ENCODE measurements at places on chromosomes 4 and X. TPM values are rescaled to one million over a fixed set of nuclear protein-coding genes. Genes with fewer than 3 reads are reported as not detected.

Gene RRH
- 0.36 TPM for total RNA-seq

Gene RIBC1
- total RNA-seq, result 1.3 TPM

Gene ELK1
- 59.8 TPM for total RNA-seq

Gene ENPEP
- not detected for total RNA-seq

Gene CLGN
- total RNA-seq, result 0.10 TPM

Gene PABPC1L2B
- not detected for total RNA-seq

Gene RHOXF2
- not detected for total RNA-seq

Gene IGBP1
- total RNA-seq, result 85.8 TPM

Gene SOD3
- total RNA-seq, result not detected

Gene ADH6
- total RNA-seq, result not detected

Gene STATH
- not detected for total RNA-seq

Gene GPR34
- total RNA-seq, result not detected

Gene NDNF
- not detected for total RNA-seq

Gene MGARP
- total RNA-seq, result not detected

Gene CXCL8
- total RNA-seq, result 0.20 TPM

Gene ARMCX4
- total RNA-seq, result 2.3 TPM

Gene CDX4
- total RNA-seq, result not detected

Gene ZCCHC18
- total RNA-seq, result 1.1 TPM

Gene CLNK
- not detected for total RNA-seq

Gene EDA
- total RNA-seq, result 15.1 TPM

Gene SLIT2
- total RNA-seq, result not detected

All from activated naive CD4-positive, alpha-beta T cell treated with anti-CD3 and anti-CD28 coated beads, Interleukin-2, amount 10 ng/mL, durations not matched to agents 5 hours and 36 hours (primary cell).